ENCODE measurements at places on chromosomes 16 and 17. TPM values are rescaled to one million over a fixed set of nuclear protein-coding genes. Genes with fewer than 3 reads are reported as not detected.

GRCh38 chr16:4338125-4338582 lies 13.0 kb downstream of the PAM16 start:
- DNase-seq, result no peak

- DNase-seq, result no peak
Measured at GRCh38 chr17:57467226-57467625, 210.9 kb downstream of the MSI2 start.

DNA sequence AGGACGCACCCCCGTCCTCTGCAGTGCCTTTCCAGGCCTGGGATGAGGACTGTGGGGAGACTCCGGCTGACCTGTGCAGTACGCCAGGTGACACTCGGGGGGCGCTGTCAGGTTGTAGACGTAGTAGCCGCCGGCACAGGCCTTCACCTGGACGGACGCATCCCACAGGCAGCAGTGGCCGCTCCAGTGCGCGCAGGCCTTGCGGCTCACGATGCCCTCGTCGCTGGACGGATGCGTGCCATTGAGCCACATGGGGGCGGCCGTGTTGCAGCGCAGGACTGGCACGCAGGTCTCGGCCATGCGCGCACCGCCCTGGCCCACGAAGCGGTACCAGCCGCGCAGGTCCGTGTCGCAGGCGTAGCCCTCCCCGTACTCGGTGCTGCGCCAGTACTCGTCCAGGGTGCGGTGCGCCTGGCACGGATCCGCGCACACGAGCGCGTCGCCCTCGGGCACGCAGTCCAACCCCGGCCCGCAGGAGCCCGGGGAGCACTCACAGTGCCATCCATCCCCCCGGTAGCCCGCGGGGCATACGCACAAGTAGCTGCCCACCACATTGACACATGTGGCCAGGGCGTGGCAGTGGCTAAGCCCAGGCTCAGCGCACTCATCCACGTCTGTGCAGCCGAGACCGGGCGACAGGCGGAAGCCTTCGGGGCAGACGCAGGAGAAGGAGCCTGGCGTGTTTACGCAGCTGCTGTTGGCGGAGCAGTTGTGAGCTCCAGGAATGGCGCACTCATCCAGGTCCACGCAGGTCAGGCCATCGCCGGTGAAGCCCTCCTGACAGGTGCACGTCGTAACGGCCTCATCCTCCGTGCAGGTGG lies 3.9 kb downstream of the UMOD start:
- DNase-seq, result no peak

GRCh38 chr16:82242201-82242600 lies 72.2 kb upstream of the MPHOSPH6 start:
- DNase-seq, result no peak

Gene ARSG
- total RNA-seq, result 16.0 TPM

All from CD4-positive, alpha-beta T cell (primary cell).